ENCODE measurements at places on chromosomes 3 and 15.

GRCh38 chr15:47932261-47932660, 188.5 kb upstream of the SLC24A5 start:
- DNase-seq: no peak
- no peaks in the 10 kb centered on the region for H3K27me3 ChIP-seq
- no peaks in the 10 kb centered on the region for H3K4me1 ChIP-seq
- no peak overlapping the region for H3K27ac ChIP-seq

DNA sequence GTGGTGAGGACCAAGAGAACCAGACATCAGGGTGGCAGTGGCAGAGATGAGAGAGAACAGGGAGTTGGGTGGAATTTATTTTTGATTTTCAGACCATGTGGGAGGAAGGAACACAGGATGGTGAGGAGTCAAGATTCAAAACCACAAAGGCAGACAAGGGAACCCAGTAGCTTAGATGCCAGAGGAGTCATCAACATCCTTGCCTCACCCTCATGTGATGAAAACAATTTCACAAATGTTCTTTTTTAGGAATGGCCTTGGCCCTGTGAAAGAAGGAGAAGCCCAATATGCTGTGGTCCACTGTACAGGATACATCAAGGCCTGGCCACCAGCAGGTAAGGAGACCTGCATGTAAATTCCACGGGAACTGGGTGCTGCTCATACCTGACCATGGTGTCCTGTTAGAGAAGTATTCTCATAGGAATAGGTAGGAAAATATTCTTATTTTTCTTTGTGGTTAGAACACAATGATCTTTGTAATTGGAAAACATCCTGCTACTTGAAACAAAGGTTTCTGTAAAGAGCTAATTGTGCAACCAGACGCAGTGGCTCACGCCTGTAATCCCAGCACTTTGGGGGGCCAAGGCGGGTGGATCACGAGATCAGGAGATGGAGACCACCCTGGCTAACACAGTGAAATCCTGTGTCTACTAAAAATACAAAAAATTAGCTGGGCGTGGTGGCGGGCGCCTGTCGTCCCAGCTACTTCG, 110.0 kb downstream of the ARNT2 start:
- H3K27me3 ChIP-seq: no peaks in the 10 kb centered on the region
- no peak overlapping the region for H3K27ac ChIP-seq
- no peaks in the 10 kb centered on the region for H3K36me3 ChIP-seq
- no peaks in the 10 kb centered on the region for H3K4me1 ChIP-seq
- no peak for DNase-seq

DNA sequence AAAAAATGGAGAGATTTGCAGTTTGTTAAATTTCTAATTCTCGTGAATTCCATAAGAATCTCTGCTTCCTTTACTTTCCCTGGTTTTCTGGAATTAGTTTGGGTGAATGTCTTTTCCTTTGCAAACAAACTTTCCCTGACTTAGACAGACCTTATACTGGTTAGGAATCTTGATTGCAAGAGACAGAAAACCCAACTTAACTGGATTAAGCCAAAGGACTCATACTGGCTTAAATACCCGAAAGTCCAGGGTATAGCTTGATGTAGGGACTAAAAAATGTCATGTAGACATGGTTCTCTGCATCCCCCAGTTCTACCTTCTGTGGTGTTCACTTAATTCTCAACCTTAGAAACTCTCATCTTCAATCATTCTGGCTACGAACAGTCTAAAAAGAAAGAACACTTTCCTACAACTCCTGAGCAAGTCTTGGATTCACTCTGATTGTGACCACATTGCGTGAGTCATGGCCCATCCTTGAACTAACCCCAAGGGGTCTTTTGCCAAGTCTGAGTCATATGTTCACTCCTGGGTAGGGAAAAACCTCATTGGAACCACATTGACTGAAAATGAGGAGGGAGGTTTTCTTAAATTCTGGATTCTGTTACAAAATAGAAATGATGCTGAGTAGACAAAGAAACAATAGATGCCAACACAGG, 136.0 kb upstream of the DAZL start:
- H3K4me1 ChIP-seq: no peaks in the 10 kb centered on the region
- no peak overlapping the region for H3K27ac ChIP-seq
- DNase-seq: no peak
- H3K36me3 ChIP-seq: no peaks in the 10 kb centered on the region

DNA sequence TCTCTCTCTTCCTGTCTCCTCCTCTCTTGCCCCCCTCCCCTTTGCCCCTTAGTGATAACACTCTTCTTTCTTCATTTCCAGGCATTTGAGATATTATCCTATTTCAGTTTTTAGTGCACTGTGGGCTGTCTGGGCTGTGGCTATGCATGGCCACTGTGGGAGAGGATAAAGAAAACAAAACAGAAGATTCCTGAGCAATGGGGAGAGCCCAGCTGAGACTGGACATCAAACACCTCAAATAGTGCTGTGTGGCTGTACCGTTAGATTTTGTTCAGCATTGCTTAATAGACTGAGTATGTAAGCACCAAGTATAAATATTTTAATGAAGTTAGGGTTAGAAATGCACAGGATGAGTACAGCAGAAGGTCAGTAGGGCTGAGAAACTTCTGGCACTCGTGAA, 7.9 kb upstream of the GBE1 start:
- no peak overlapping the region for H3K27ac ChIP-seq
- H3K4me3 ChIP-seq: no peak overlapping the region
- DNase-seq: no peak
- no peaks in the 10 kb centered on the region for H3K36me3 ChIP-seq

DNA sequence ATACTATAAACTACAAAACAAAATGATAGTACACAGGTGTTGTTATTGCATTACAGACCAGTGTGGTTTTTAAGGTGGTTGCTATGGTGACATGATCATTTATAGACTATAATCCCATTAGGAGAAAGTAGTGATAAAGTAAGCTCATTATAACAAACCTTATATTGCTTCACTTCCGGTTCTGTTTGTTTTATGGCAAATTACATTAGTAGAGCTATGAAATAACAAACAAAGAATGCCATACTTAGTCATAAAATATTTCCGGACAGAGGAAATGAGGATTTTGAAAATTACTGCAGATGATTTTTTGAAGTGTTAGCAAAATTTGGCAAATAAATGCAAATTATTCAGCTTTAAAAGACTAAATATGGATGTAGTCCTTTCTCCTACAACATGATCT, 640.4 kb upstream of the ARPP21 start:
- no peaks in the 10 kb centered on the region for H3K27me3 ChIP-seq
- DNase-seq: no peak
- H3K36me3 ChIP-seq: no peaks in the 10 kb centered on the region
- no peak overlapping the region for H3K4me3 ChIP-seq

- no peak overlapping the region for H3K4me3 ChIP-seq
- peaks cover 29% of the 10 kb centered on the region for H3K4me1 ChIP-seq
- peak; percentile 45 for DNase-seq
- H3K36me3 ChIP-seq: no peaks in the 10 kb centered on the region
- H3K27me3 ChIP-seq: no peaks in the 10 kb centered on the region
Measured at GRCh38 chr3:14256561-14257342, 78.1 kb downstream of the LSM3 start.

GRCh38 chr15:76058714-76059319, 968 bp upstream of the TMEM266 start:
- no peak overlapping the region for H3K27ac ChIP-seq
- peaks cover 2% of the 10 kb centered on the region for H3K4me1 ChIP-seq
- H3K27me3 ChIP-seq: peaks cover 43% of the 10 kb centered on the region
- peak; percentile 33 for DNase-seq
- H3K4me3 ChIP-seq: peak overlapping the region; percentile 49

GRCh38 chr3:104032283-104032682, 1334.4 kb upstream of the ALCAM start:
- no peaks in the 10 kb centered on the region for H3K4me1 ChIP-seq
- H3K4me3 ChIP-seq: no peak overlapping the region
- no peaks in the 10 kb centered on the region for H3K27me3 ChIP-seq
- no peaks in the 10 kb centered on the region for H3K36me3 ChIP-seq
- DNase-seq: no peak

GRCh38 chr15:69288531-69289341, 10.0 kb upstream of the PAQR5 start:
- H3K27me3 ChIP-seq: no peaks in the 10 kb centered on the region
- no peaks in the 10 kb centered on the region for H3K36me3 ChIP-seq
- no peak overlapping the region for H3K27ac ChIP-seq
- DNase-seq: no peak

DNA sequence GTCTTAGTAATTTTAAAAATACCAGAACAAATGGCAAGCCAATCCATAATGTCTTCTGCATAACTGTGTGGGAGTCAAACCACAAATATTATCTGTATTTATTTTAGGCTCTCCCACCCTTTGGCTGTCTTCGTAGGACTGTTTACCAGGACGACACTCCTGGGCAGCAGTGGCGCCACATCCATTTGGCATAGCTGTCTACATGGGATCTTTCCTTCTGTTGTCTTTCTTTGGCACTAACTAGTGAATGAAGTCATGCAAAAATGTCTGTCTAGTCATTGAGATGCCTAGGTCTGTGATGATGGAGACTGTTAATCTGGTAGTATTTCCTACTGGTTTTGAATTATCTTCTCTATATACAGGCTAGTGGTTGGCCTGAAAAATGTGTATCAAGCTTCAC, 54.0 kb upstream of the CHMP2B start:
- H3K27me3 ChIP-seq: no peaks in the 10 kb centered on the region
- H3K4me3 ChIP-seq: no peak overlapping the region
- DNase-seq: no peak
- H3K27ac ChIP-seq: no peak overlapping the region
- no peaks in the 10 kb centered on the region for H3K36me3 ChIP-seq

DNA sequence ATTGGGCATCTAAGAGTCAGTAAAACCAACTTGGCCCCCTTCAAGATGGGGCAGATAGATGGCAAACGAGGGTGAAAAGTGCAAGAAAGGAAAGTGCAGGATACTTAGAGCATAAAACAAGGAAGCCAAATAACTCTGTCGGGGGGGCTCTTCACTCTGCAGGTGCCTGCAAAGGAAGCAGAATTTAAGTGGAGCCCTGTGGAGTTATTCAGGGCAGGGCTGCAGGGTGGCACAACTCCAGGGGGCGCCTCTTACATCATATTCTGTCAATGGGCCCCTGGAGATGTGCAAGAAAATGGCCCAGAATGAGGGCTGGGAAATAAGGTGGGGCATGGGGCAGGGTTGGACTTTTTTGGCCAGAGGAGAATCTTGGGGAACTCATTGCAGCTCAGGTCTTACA, 69.7 kb downstream of the CD47 start:
- H3K4me3 ChIP-seq: no peak overlapping the region
- H3K27ac ChIP-seq: no peak overlapping the region
- DNase-seq: no peak

DNA sequence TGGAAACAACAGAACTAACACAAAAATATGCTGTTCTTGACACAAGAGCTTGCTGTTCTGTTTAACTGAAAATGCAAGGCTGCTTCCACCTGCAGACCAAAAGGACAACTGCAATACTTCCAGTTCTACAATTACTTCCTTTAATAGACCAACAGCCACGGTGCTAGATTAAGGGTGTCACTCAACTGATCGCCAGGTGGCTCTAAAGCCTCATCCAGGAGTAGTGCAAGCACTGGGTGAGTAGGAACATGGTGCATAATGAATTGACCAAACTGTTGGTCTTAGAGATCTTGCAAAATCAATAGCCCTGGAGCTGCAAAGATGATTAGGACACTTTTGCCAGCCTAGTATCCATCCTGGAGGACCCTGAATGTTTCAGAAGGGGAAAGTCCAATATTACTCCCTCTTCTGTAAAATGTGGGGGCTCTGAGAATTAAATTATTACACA, 3.6 kb upstream of the CLDN16 start:
- no peaks in the 10 kb centered on the region for H3K27me3 ChIP-seq
- DNase-seq: peak; percentile 73
- no peak overlapping the region for H3K4me3 ChIP-seq

GRCh38 chr3:45041666-45042065, 15.6 kb downstream of the CLEC3B start:
- DNase-seq: no peak
- no peak overlapping the region for H3K4me3 ChIP-seq
- no peak overlapping the region for H3K27ac ChIP-seq
- no peaks in the 10 kb centered on the region for H3K4me1 ChIP-seq

All from large intestine (tissue), 12 donors.